Esophagus squamous epithelium (tissue), 5 donors: ENCODE measurements at places on chromosomes 16 and 17.

DNA sequence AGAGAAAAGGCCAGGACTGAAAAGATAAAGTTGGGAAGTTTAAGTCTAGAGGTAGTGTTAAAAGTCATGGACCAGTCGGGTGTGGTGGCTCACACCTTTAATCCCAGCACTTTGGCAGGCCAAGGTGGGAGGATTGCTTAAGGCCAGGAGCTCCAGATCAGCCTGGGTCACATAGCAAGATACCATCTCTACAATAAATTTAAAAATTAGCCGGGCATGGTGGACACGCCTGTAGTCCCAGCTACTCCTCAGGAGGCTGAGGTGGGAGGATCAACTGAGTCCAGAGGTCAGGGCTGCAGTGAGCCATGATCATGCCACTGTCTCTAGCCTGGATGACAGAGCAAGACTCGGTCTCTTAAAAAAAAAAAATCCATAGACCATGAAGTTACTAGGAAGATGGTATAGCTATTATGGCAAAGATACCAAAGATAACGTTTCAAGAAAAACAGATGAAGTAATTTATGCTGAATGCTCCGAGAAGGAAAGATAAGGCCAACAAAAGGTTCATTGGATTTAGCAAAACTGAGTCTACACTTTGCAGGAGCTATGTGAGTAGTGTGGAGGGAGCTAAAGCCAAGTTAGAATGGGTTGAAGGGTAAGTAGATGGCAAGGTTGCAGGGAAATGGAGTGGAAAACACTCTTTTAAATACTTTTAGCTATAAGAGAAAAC lies 11.7 kb downstream of the TRIM37 start:
- DNase-seq: no peak

GRCh38 chr17:7562208-7562605 lies 488 bp downstream of the SENP3 start:
- DNase-seq: no peak

DNA sequence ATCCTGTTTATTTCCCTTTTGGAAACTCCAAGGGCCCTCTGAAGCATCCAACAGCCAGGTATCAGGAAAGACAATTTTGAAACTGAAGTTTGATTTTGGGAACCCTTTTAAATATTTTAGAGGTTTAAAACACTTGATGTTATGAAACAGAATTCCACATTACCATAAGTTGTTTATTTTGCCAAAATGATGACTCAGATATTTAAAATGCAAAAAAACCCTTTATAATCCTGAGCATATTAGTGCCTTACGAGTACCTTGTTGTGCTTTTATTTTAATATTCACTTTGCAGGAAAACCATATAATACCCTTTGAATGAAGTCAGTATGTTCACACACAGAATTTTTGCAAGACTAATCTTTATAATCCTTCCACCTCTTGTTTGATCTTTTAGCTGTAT lies 765.1 kb upstream of the CA10 start:
- no peak for DNase-seq

DNA sequence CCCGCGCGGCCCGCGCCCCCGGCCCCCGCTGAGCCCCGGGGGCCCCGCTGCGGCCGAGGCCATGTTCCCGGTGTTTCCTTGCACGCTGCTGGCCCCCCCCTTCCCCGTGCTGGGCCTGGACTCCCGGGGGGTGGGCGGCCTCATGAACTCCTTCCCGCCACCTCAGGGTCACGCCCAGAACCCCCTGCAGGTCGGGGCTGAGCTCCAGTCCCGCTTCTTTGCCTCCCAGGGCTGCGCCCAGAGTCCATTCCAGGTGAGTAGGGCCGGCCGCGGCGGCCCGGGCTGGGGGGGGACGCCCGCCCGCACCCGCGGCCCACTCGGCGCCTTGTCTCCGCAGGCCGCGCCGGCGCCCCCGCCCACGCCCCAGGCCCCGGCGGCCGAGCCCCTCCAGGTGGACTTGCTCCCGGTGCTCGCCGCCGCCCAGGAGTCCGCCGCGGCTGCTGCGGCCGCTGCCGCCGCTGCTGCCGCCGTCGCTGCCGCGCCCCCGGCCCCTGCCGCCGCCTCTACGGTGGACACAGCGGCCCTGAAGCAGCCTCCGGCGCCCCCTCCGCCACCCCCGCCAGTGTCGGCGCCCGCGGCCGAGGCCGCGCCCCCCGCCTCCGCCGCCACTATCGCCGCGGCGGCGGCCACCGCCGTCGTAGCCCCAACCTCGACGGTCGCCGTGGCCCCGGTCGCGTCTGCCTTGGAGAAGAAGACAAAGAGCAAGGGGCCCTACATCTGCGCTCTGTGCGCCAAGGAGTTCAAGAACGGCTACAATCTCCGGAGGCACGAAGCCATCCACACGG lies 504 bp downstream of the MAZ start:
- DNase-seq: no peak

- DNase-seq: no peak
These were observed 135.2 kb downstream of the SHISA9 start for GRCh38 chr16:13036600-13036999.

GRCh38 chr16:1645914-1646525 lies 32.1 kb upstream of the JPT2 start:
- no peak for DNase-seq

DNA sequence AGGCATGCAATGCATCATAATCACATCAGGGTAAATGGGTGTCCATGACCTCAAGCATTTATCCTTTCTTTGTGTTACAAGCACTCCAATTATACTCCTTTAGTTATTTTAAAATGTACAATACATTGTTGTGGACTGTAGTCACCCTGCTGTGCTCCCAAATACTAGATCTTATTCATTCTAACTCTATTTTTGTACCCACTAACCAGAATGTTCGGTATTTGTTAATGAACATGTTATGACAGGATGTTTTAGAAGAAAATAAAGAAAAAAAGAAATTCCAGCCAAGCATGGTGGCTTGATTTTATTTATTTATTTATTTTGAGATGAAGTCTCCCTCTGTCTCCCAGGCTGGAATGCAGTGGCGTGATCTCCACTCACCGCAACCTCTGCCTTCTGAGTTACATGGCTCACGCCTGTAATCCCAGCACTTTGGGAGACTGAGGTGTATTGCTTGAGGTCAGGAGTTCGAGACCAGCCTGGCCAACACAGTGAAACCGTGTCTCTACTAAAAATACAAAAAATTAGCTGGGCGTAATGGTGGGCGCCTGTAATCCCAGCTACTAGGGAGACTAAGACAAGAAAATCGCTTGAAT lies 1.8 kb upstream of the NDE1 start:
- no peak for DNase-seq

GRCh38 chr16:84876873-84877606 lies 57.3 kb downstream of the CRISPLD2 start:
- no peak for DNase-seq

DNA sequence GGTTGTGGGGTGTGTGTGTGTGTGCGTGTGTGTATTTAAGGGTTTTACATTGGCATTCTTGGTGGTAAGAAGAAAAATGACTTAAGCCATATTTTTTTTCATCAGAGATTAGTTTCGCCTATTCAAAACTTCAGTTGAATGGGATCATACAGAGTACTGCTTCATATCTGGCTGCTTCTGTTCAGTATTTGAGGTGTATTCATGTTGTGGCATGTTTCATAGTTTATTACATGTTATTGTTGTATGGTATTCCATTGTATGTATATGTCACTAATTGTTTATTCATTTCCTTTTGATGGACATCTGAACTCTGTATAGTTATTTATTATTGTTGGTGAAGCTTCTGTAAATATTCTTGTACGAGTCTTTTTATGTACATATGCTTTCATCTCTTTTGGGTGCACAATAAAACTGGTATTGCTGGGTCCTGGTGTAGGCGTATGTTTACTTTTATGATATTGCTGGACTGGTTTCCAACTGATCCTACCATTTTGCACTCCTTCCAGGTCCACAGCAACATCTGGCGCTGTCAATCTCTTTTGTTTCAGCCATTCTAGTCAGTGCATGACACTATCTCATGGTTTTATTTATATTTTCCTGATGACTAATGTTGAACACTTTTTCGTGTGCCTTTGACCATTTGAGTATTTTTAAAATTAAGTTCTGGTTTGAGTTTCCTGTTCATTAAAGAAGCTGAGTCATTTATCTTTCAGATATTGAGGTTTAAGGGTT lies 77.4 kb upstream of the MAF start:
- DNase-seq: no peak

- DNase-seq: no peak
These were observed 59.4 kb upstream of the SIAH1 start for GRCh38 chr16:48444574-48444973.

- no peak for DNase-seq
These were observed 436.8 kb downstream of the CA10 start for GRCh38 chr17:51721730-51722129.

DNA sequence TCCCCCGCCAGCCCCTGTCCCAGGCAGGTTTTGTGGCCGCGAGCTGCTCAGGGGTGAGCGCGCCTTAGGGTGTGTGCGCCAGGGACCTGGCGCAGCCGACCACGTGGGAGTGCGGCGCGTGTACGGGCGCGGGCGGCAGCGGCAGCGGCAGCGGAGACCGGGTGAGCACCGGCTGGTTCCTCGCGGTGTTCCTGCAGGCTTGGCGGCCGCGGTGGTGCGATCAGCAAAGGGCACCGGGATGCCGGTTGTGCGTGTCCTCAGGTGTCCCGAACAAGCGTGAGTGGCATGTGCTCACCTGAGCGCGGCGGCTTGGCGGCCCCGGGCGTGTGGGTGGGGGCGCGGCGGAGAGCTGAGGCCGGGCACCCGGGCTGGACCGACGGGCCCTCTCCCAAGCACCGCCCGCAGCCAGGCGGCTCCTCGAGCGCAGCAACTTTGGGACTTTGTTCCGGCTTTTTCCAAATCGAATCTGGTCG lies 381 bp upstream of the HSD11B2 start:
- DNase-seq: no peak

- no peak for DNase-seq
These were observed 3.8 kb downstream of the TTYH2 start for GRCh38 chr17:74217037-74217730.

GRCh38 chr17:10316801-10317542 lies 55.8 kb downstream of the MYH13 start:
- DNase-seq: no peak

DNA sequence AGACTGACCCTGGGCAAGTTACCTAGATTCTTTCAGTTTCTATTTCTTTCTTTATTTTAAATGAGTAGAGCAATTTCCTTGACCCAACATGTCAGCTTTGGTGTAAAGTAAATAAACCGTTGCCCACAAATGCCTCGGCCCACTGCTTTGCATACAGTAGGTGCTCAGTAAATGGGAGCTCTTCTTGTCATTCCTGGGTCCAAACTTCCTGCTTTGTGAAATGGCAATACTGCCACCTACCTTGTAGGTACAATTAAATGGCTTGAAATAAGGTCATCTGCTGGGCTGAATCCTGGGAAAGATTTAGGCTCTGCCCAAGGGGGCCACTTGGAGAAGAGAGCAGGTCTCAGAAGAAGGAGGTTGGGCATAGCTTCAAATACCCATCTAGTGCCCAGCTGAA lies 253.0 kb downstream of the HS3ST3B1 start:
- no peak for DNase-seq

DNA sequence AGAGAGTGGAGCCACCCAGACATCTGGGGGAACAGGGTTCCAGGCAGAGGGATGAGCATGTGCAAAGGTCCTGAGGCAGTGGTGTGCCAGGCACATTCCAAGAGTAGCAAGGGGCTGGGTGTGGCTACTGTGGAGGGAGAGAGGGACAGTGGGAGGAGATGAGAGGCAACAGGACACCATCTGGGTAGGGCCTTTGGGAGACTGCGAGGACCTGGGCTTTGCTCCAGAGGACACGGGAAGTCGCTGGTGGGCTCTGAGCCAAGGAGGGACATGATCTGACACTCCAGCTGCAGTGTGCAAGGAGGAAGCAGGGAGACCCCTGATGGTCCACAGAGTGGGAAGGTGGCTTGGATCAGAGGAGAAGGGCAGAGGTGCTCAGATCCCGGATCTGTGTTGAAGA lies 56.7 kb upstream of the MED9 start:
- DNase-seq: no peak

GRCh38 chr17:80459234-80459633 lies 17.2 kb downstream of the NPTX1 start:
- no peak for DNase-seq

DNA sequence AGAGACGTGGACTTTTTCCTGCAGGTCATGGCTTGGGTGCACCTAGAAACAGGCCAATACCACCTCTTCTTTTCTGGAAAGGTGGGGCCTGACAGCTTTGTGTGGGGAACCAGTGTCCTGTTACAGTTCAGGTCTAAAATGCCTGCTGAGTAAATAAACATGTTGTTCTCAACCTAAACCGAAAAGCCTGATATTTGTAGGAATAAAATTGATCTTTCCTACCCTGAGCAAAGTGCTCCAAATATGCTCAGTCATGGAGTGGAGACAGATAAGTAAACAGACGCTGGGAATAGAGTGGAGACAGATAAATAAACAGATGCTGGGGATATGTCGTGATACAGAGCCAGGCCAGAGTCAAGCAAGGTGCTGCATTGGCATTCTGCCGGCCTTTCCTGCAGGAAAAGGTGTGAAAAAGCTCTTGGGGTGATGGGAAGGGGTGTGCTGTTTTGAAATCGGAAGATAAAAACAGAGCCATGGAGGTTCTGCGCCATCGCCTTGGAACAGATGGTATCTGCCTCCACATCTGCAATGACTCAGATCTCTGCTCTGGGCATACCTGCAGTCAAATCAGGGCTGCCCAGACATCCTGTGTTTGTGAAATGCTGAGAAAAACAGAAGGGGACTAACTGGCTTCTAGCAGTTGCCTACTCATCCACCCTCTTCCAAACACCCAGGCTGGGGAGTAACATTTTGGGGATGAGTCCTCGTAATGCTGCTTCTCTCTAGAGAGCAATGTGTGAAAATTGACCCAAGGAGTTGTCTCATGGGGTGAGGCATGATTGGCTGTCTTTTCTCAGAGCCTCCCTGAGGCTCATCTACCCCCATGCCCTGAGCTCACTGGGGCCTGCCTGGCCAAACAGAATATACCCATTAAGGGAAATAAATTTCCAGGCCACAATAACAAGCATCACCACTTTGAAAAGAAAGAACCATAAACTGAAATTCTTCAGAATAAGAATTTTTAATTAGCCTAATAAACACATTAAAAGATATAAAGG lies 16.8 kb upstream of the TRPV2 start:
- no peak for DNase-seq

DNA sequence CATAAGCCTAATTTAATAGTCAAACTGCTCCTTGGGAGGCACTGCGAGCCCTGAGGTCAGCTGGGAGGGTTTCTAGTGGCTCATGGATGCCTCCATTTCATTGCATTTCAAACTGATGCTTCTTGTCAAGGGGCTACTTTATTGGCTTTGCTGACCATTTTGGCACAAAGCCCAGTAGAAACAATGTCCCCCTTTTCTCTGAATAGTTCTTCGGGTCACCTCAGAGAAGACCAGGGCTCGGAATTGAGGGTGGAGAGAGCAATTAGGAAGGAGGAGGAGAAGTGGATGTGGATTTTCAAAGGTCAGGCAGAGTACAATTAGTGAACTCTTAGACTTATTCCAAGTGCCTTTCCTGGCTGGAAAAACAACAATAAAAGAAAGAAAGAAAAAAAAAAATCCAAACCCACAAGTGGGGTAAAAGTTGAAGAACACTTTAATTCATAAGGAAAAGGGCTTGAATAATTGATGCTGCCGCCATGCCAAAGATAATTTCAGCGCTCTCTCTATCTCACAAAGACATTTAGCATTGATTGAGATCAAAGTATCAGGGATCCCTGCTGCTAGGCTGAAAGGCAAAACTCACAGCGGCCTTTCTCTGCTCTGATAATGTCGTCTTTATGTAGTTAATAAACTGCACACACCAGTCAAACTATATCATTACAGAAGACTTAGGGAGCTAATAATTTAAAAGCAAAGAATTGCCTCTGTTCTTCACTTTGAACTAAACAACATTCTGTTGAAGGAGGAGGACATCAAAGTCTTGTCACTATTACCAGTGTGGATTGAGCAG lies 122.7 kb downstream of the RGS9 start:
- no peak for DNase-seq
